ENCODE measurements at places on chromosomes 5 and 9.

DNA sequence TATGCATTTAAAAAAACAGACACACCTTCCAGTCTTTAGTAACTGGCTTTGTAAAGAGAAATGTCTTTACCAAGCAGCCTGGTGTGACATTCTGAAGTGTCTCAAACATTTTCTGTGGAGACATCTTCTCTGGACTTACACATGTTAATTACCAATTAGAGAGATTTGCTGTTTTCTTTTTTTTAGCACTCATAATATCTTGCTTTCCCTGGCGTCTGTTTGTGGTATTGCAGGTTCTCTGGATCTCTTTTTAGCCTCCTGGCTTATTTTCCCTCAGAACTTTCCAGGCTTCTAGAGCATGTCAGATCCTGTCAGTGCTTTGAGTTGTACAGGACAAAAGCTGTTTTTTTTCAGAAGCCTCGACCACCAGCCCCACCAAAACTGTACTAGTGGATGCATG is 92.5 kb downstream of the MSX2 start:
- no peak for DNase-seq

DNA sequence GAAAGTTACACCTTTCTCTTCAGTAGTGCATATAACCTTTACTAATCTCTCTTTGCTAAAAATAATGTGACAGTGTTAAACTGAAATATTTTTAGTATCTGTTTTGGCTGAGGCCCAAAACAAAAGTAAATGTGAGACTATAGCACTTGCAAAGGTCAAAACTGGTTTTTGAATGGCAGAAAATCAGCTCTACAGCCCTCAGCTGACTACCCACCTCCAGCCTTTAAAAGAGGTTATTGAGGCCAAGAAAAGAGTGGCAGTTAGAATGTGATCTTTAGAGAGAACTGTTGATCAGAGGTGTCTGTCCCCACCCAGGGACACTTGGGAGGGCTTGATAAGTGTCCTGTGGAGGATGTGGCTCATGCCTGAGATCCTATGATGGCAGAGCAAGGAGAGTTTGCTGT is 30.9 kb downstream of the PRKACG start:
- DNase-seq, result no peak

DNA sequence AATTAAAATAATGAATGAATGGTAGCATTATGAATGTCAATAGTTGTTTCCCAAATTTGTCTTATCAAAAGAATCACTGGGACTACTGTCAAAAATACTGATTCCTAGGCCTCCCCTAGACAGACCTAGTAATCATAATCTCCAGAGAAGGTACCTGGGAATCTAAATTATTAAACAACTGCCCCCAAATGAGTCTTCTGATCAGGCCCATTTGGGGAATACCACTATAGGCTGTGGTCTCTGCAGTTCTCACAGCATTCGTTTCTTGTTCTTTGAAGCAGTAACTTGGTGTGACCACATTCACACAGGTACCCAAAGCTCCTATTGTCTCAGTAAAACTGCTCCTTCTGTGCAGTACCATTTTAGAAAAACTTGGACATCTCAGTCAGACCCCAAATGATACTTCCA is 230.9 kb downstream of the PIK3R1 start:
- DNase-seq, result no peak

- DNase-seq, result no peak
These were observed 5.2 kb downstream of the F2R start for GRCh38 chr5:76720988-76721569.

GRCh38 chr5:95986001-95986400 is 24.4 kb upstream of the ELL2 start:
- DNase-seq, result no peak

- DNase-seq, result no peak
These were observed 110.4 kb upstream of the ZNF462 start for GRCh38 chr9:106752581-106752980.

DNA sequence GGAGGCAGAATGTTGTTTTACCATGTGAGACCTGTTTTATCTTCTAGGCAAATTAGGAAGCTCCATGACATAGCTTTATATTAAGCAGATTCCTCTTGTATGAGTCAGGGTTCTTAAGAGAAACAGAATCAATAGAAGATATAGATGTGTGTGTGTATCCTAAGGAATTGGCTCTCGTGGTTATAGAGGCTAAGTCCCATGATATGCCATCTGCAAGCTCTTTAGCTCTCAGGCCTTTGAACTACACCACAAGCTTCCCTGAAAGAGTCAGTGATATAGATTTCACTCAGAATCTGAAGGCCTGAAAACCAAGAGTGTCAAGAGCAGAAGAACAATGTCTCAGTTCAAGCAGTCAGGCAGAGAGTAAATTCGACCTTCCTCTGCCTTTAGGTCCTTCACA is 365.8 kb upstream of the ZNF608 start:
- no peak for DNase-seq

- DNase-seq, result no peak
These were observed 13.3 kb upstream of the COL5A1 start for GRCh38 chr9:134628354-134628736.

DNA sequence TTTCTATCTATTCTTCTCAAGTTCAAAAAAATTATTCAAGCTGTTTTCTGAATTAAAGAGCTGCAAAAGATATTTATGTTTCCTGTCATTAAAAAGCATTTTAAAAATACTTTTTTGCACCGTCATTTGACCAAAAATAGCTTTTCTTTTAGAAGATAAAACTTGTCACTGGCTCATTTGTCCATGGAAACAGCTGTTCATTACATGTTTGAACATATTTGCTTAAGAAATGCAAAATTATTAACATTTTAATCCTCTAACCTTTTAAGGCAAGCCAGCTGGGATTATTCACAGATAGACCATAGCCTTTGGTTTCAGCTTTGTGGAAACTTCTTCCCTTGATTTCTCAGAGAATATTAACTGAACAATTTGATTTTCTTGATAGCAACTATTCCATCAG is 393.9 kb downstream of the TUSC1 start:
- DNase-seq, result no peak

DNA sequence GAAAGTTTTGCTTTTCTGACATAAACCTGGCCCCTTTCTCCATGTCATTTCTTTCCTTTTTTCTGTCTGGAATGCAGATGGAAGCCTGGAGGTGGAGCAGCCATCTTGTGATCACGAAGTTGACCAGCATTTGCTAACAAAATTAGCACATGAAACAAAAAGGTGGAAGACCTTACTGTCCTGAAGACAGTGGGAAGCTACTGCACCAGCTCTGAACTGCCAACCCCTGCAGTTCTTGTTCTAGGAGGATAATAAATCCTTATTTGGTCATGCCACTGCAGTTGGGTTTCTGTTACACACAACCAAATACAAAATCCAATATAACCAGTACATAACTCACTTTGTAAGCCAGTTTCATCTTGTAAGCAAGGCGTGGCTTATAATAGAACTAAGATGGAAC is 249.4 kb upstream of the TBCA start:
- DNase-seq, result no peak

- no peak for DNase-seq
These were observed 19.0 kb upstream of the LHFPL2 start for GRCh38 chr5:78667461-78668103.

- no peak for DNase-seq
These were observed 88.5 kb downstream of the PBX3 start for GRCh38 chr9:125835655-125836054.

DNA sequence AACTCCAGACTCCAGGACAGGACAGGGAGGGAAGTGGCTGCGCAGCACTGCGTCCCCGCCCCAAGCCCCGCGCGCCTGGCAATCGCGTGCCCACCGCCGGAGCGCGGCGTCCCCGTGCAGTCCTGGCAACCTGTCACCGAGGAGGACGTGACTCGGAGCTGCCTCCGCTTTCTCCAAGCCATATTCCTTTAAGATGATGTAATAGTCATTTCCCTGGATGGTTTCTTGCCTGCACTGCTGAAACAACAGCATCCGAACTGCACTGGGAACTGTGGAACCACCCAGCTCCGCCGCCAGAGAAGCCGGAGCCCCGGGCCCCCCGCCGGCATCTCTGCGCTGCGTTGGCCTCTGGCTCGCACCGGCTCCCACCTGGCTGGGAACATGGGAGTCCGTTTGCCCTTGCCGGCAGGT is 34.5 kb downstream of the KCTD16 start:
- DNase-seq, result no peak

GRCh38 chr9:17625644-17626388 is 47.0 kb downstream of the SH3GL2 start:
- no peak for DNase-seq

GRCh38 chr9:124038239-124038638 is 26.7 kb downstream of the LHX2 start:
- DNase-seq, result no peak

DNA sequence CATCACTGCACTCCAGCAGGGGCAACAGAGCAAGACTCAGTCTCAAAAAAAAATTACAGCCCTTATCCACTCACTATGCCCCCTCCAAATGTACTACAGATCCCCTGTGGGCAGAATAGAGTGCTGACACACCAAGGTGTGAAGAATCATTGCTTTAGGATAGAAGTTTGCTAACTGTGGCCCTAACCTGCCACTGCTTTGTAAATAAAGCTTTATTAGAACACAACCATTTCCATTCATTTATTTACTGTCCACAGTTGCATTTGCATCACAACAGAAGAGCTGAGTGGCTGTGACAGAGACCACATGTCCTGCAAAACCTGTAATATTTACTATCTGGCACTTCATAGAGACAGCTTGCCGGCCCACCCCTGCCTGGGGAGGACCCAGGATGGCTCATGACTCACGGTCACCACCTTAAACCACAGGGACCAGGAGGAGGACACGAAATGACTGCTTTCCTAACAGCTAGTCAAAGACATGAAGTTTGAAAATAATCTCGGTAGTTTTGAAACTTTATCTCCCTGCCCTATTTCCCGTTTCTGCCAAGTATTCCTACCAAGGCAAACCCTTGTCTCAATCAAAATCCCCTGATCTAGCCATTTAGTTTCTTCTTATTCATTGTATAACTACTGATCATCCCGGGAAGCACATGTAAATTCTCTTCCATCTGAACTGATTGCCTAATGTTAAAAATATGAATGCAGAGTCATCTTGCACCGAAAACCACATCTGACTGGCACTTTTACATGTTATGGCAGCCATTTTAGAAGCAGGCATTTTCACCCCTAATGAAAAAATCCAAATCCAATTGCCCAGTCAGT is 206.1 kb downstream of the SLIT3 start:
- DNase-seq, result no peak

- no peak for DNase-seq
These were observed 31.3 kb upstream of the MATR3 start for GRCh38 chr5:139262059-139262741.

DNA sequence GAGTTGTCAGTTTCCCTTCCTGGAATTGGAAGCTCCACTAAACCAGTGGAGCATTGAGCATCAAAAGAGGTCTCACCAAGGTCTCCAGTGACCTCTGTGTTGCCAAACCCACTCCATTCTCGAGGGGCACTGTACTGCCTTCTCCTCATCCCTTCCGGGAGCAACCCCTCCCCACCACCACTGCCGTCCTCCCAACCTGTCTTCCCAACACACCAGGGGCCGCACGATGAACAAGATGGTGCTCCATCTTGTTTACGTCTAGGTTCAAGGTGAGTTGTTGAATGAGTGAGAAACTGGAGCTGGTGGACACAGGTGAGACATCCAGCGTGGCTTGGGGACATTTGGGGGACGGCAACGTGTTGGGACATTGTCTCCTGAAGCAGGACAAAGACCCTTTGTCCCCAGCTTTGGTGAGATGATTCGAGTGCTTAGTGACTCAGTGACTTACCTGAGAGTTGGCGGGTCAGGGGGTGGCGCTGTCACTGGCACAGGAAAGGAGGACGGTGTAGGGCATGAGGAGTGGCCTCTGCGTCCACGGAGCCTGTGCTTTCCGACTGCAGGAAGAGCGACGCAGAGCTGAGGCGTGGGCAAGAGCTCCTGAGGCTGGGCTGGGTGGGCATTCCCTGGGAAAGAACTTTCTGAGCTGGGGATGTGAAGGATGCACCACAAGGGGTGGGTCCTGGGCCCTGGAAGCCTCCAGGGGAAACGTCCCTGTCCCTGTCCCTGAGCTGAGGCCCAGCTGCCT is 44.8 kb upstream of the RNU6ATAC start:
- peak; percentile 34 for DNase-seq

DNA sequence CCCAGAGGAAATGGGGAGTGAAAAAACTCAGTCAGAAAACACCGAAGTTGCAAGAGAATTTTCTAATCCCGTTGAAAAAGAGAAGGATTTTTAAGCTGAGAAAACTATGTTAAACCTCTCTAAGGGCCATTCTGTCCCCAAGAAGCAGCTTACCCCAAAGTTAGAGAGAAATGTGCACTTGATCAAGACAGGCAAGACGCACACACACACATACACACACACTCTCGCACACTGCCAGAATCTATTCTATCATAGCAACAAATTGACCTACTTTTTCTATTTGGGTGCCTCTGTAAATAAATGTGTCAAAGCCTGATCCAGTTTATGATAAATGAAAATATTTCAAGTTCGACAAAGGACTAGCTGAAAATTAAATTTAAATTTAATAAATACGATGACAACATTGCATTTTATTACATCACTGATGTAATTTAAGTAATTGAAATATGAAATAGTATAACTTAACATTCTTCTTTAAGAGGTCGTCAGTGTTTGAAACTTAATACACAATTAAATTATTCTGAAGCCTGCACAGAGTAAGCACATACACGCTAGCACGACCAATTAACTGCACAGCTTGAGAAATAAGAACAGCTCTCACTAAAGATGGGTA is 5.9 kb downstream of the NFIL3 start:
- DNase-seq, result no peak

DNA sequence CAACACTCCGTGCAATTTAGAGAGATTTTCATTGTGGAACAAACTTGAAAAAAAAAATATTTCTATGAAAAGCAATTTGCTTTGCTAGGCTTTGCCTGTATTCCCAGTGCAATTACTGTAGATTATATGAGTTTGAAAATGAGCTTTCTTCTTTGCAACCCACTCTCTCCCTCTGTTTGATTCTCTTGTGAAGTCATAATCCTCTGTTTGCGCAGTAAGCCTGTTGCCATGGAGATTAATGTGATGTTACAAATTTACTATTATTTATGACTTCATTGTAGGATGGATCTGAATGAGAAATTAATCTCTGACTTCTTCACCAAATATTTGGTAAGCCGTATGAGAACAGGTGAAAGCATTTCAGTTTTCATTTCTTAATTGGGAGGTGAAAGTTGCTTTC is 320.3 kb downstream of the SPATA31D1 start:
- DNase-seq, result no peak

GRCh38 chr9:121672213-121672612 is 20.8 kb downstream of the DAB2IP start:
- no peak for DNase-seq

DNA sequence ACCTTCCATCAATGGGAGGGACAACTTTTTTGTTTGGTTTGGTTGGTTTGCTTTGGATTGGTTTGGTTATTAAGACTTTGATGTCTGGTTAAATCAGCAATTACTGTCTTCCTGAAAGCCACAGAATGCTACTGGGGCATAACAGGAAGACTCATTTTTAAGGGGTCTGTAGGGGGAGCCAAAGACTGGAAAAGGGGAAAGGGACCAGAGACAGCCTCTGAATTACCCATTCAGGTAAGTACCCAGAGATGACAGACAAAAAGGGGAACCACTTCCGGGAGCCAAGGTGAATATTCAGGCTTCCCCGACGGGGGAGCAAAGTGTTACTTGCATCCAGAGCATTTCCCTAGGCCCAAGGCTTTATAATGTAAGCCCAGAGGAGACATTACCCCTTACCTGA is 4.6 kb upstream of the FEM1C start:
- no peak for DNase-seq

GRCh38 chr9:69444021-69444420 is 119.0 kb downstream of the ENTREP1 start:
- DNase-seq, result no peak

GRCh38 chr5:158811350-158811749 is 288.4 kb downstream of the EBF1 start:
- DNase-seq, result no peak
